Inflammatory macrophage (primary cell): ENCODE measurements at places on chromosomes 3 and 15.
A peak's percentile ranks its signal among the peaks of the same experiment; 100 is the strongest.

GRCh38 chr3:176349706-176350105 is 847.6 kb downstream of the TBL1XR1 start:
- DNase-seq, result no peak

DNA sequence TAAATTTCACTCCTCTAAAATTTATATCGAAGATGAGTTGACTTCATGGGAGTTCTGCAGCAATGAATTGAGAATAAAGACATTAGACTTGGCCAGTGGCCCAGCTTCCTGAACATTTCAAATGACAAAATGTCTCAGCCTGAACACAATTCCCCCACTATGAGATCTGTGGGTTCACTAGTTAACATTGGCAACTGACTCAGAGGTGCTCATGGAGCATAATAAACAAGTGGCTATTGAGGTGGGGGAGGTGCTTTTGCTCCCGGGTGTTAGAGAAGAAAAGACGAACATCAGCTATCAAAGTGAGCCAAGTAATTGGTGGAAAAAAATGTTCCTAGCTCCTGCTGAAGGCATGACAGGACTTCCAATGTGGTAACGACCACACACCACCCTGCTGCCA is 6.3 kb downstream of the ATP13A4 start:
- DNase-seq, result no peak

DNA sequence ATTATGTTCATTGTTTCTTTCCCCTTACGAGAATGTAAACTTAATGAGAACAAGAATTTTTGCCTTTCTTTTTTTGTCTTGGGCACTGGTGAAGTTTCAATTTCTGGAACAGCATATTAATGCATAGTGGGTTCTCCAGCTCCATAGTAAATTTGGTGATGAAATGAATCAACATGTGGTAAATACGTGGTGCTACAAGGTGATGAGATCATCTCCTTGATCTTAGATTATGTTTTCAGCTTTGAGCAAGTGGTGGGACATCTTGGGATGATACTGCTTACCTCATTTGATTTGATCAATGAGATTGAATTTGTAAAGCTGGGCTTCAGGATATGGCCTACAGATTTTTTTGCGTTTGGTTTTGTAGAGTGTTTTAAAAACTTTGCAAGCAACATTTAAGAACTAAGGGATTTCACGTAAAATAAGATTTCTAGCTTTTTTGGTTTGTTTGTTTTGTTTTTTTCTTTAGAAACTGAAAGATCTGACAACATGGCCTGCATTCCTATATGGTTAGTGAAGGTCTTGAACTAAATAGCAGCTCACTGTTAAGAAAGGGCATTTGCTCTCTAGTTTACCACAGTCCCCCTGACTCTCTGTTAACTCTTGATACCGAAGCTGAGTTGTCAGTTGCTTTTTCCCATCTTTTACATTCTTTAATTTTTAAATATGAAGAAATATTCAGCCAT is 45.6 kb downstream of the FNDC3B start:
- no peak for DNase-seq

GRCh38 chr3:110478377-110479054 is 593.1 kb upstream of the NECTIN3 start:
- DNase-seq, result no peak

DNA sequence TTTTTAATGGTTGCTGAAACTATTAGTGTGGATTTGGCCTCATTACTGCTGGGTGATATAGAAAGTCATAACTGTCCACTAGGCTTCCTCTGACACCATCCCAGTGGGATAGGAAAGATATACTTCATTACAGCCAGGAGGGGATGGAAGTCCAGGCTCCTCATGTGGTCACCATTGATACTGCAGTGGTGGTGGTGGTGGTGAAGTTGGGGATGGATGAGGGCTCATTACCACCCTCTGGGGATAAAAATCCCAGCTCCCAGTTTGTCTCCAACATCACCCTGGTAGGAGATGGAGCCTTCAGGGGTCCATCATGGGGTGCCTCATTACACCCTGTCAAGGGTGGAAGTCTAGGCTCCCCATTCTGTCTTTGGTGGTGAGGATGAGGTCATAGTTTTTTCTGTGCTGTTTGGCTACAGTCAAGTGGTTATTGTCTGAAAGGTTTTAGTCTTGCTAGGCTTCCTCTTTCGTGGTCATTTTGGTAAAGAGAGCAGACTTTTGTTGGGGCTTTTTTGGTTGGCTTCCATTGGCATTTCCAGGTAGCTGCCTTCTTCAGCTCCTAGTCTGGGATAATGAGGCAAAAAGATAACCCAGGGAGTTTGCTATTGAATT is 30.1 kb upstream of the FILIP1L start:
- DNase-seq, result no peak

GRCh38 chr3:42157540-42158538 is 66.7 kb downstream of the TRAK1 start:
- no peak for DNase-seq

DNA sequence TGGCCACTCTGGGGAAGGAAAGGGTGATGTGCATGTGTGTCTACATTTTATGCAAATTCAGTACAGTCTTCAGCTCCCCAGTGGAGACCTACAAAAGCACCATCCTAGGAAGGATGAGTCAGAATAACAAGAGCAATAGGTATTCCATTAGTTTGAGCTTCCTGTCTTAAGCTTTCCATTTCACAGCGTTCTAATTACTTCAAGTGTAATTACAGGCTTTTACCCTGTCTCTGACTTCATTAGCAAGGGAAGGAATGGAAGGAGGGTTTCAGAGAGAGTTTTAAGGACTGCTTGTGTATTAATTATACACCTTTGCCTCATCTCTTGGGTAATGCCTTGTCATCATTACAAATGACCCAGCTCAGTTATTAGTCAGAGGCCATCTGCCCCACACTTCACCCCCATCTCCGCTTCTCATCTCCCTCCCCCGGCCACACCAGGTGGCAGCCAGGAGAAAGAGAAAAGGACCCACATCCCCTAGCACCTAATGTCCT is 202.8 kb upstream of the MRPL3 start:
- no peak for DNase-seq

GRCh38 chr15:88091444-88092016 is 165.0 kb downstream of the NTRK3 start:
- no peak for DNase-seq

DNA sequence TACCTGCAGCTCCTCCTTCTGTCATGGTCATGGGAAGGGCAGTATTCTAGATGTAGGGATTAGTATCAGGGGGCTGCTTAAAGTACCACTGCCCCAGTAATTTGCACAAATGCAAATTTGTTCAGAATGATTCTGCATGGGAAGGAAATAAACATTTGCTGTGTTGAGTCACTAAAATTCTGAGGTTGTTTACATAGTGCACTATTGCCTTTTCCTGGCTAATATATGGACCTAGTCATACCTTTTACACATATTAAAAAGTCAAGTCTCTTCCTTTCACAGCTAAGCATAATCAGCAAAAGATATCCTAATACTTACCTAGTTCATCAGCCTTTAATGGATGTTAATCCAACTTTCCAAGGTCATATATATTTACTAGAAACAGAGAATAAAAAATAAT is 746.4 kb upstream of the NR2F2 start:
- DNase-seq, result no peak

DNA sequence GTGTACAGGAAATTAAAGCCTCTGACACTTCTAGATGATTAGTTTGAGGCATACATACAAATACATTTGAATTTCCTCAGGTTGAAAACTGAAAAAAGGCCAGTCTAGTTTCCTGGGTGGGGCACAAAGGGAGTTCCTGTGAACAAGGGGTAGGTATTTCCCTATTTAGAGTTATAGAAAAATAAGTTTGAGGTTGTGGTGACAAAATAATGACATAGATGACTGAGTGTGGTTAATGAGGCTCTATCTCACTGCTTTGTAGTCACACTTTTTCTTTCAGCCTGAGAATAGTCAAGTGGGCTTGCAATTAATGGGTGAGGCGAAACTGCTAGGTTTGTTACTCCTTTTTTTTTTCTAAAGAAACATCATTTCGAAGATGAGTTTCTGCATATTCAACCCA is 4.3 kb downstream of the SLCO3A1 start:
- no peak for DNase-seq

GRCh38 chr15:91861223-91861622 is 7.7 kb downstream of the SLCO3A1 start:
- DNase-seq, result peak; percentile 94

DNA sequence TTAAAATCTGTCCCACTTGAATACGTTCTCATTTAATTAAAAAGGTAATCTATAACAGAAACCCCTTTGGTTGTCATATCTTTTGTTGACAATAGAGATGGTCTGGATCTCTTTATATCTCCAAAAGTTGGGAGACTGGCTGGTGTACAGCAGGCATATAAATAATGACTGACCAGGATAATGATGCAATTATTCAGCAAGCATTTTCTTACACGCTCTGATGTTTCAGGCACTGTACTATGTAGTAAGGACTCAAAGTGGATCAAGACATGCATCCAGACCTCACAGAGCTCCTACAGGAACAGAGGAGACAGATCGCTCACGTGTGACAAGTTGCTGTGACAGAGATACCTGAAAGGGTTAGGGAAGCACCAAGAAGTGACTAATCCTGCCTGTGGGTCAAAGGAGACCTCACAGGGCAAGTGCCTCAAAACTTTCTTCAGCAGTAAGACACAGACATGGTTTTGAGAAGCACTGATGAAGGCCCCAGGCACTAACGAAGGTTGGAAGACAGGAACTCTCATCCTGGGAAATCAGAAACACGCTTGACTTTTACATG is 25.7 kb downstream of the VPS39 start:
- peak; percentile 42 for DNase-seq

- no peak for DNase-seq
Measured at GRCh38 chr15:76776480-76776879, 128.7 kb downstream of the SCAPER start.

DNA sequence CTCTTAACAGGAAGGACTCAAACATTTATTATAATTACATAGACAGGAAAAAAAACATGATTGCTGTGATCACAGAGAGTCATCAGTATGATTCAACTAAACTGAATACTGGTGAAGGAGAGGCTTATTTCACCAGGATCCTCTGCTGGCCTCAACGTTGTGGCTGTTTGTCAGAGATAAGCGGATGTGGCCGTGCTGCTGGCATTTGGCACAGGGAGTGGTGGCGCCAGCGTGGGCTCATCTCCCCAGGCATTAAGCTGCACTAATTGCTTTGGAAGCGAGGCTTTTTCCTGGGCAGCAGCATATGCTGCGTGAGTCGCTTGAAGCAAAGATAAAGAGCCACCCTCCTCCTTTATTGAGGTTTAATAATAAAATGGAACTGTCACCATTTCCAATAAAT is 306.7 kb downstream of the LRTM1 start:
- no peak for DNase-seq

DNA sequence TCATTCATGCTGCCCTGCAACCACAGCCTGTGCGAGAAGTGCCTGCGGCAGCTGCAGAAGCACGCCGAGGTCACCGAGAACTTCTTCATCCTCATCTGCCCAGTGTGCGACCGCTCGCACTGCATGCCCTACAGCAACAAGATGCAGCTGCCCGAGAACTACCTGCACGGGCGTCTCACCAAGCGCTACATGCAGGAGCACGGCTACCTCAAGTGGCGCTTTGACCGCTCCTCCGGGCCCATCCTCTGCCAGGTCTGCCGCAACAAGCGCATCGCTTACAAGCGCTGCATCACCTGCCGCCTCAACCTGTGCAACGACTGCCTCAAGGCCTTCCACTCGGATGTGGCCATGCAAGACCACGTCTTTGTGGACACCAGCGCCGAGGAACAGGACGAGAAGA is 4.7 kb downstream of the TRIM42 start:
- no peak for DNase-seq

DNA sequence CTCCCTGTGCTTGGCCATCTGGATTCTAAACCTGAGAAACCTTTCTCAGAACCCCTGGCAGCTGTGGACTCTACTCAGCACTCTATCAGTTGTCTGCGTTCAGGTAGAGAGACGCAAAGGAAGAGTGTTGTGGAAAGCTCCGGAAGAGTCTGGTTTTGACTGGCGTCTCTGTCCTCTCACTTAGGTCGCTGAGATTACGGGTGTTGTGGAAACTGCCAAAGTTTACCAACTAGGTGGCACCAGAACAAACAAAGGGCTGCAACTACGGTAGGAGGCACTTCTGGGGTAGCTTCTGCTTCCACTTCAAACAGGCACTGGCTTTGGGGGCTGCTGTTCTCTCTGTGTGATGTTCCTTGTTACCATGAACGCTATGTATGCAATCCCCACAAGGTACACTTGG is 19.2 kb upstream of the ITPKA start:
- DNase-seq, result no peak

DNA sequence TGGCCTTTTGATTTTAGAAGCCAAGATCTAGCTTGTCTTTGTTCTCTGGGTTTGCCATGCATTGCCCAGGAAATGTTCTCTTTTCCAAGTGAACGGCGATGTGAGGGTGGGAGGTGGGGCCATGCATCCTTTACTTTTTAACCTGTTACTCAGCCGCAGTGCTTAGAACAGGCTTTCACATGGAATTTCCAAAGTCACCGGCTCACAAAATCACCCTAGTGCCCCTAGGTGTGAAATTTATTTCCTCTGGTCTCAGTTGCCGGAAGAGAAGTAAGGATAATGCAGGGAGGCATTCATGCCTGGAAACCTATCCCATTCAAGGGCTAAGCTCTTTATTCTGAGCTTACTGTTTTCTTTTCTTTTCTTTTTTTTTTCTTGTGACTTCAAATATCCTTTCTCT is 93.2 kb downstream of the CACNA2D3 start:
- no peak for DNase-seq

DNA sequence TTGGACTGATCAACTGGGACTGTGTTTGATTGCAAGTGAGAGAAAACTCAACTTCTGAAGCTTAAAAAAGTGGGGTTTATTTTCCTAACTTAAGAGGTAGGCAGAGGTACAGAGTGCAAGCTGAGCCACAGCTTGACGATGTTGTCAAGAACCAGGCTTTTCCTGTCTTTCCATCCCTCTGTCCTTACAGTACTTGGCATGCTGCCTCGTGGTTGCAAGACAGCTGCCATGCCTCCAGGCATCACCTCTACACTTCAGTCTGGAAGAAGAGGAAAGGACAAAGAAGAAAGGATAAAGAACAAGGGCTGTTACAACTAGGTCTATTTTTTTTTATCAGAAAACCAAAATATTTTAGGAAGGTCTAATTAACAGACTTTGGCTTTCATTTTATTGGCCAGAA is 51.8 kb upstream of the GALNT15 start:
- DNase-seq, result no peak

DNA sequence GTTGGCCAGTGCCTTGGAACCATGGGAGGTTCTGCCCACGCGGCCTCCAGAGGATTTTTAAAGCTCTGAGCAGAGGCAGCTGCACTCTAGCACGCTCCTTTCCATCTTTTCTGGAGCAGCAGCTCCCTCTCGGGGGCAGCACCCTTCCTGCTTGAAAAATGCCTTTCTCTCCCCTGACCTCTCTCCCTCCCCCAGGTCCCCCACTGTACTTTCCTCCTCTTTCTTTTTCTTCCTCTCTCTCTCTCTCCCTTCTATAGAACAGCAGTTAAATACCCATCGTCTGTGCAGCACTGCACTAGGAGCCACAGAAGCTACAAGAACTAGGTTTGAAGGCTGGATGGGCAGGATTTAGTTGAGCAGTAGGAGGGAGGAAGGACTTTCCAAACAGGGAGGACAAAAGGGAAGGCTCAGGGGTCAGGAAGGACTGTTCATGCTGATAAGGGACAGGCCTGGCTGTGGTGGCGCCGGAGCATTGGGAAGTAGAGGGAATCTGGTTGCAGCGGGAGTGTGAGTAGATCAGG is 4.4 kb downstream of the ALPK3 start:
- no peak for DNase-seq

- no peak for DNase-seq
Measured at GRCh38 chr15:70351941-70352774, 254.4 kb upstream of the TLE3 start.
